NCI-H146 (cell line): ENCODE measurements at places on chromosomes 2 and 18.

DNA sequence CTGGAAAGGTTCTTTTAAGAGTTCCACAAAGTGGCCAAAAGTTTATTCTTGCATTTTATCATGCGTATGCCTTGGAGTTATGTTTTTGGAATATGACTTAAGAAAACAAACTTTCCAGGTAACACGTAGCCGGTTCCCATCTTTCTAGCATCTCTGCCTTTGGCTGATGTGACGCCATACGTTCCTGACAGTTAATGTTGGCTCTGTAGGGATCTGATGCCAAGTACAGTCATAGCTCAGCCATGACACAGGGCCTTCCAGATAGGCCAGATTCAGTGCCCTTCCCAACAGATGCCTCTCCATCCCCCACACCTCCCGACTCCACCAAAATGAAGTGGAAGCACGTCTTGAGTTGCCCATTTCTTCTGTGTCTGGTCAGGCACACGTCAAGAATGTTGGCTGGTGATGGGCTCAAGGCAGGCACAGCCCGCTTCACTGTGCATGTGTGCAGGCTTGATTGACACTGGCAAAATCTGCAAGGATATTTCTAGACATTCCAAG lies 51.0 kb upstream of the THOC1 start:
- DNase-seq, result no peak

- DNase-seq, result no peak
Measured at GRCh38 chr2:68673631-68674030, 30.3 kb downstream of the PROKR1 start.

DNA sequence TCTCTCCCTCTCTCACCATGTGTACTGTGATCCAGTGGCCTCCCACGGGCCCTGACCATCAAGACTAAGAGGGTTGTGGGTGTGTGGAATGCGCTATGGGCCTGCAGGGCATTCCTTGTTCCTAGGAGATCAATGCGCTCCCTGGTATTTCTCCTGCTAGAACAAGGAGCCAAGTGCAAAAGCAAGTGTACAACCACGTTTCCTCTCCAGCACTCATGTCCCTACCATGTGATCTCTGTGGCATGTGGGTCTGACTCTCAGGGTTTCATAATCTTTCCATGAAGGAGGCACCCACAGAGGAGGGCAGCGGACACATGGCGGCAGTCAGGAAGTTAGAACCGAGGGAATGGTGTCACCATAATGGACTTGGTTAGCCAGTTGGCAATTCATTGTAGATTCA lies 91.4 kb downstream of the MAPK4 start:
- DNase-seq, result no peak

DNA sequence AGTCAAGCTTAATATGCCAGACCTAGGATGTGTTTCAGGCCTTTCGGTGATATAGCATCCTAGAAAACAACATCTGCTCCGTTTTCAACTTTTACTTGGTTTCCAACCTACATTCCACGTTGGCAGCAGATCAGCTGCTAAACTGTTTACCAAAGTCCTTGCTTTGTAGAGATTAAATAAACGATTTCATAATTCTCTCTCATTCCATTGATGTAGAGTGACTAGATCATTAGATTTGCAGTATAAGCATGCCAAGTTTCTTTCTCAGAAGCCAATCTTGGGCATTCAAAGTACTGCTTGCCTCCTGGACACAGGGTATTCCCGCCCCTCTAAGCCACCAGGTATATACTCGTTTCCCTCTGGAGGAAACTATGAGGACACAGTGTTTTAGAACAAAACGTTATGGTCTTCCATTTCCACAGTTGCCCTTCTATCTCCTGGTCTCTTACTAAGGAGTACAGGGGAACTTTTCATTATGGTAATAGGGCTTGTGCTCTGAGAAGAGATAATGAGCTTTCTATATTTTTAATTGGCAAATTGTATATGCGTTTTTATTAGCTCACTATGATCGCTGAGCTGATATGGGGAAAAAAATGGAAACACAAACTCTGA lies 10.5 kb upstream of the INSIG2 start:
- no peak for DNase-seq

DNA sequence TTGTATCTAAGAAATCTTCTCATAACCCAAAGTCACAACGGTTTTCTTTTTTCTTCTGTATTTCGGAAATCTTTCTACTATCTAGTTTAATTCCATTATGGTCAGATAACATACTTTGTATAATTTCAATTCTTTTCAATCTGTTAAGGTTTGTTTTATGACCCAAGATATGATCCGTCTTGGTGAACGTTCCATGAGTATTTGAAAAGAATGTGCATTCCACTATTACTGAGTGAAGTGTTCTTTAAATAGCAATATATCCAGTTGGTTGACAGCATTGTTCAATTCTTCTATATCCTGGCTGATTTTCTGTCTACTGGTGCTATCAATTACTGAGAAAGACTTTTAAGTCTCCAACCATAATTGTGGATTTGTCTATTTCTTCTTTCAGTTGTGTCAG lies 414.5 kb downstream of the TNS1 start:
- no peak for DNase-seq

- no peak for DNase-seq
Measured at GRCh38 chr18:33034945-33035344, 262.1 kb upstream of the KLHL14 start.

- DNase-seq, result peak; percentile 5
Measured at GRCh38 chr2:181106229-181106628, 125.8 kb downstream of the UBE2E3 start.

- no peak for DNase-seq
Measured at GRCh38 chr2:69054431-69054830, 41.5 kb downstream of the ANTXR1 start.

- no peak for DNase-seq
Measured at GRCh38 chr2:74915743-74916142, 42.7 kb upstream of the POLE4 start.

DNA sequence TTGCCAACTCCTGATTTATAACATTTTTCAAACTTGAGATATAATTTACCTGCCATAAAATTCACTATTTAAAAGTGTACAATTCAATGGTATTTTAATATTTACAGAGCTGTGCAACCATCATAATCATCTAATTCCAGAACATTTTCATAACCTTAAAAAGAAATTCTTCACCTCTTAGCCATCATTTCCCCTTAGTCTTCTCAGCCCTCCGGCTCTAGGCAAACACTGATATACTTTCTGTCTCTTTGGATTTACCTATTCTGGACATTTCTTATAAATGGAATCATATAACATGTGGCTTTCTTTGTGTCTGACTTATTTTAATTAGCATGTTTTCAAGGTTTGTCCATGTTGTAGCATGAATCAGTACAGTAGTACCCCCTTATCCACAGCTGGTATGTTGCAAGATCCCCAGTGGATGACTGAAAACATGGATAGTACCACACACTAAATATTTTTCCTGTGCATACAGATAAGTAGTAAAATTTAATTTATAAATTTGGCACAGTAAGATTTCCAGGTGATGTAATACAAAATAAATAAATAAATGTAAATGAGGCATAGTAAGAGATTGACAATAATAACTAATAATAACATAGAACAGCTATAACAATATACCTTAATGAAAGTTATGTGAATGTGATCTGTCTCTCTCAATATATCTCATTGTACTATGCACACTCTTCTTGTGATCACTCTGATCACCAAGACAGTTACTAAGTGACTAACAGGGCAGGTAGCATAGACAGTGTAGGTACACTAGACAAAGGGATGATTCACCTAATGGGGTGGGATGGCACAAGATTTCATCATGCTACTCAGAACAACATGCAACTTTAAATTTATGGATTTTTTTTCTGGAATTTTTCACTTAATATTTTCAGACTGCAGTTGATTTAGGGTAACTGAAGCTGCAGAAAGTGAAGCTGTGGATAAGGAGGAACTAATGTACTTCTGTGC lies 73.1 kb downstream of the RAB3GAP1 start:
- no peak for DNase-seq

- no peak for DNase-seq
Measured at GRCh38 chr2:37205689-37206341, 9.5 kb downstream of the CEBPZOS start.

DNA sequence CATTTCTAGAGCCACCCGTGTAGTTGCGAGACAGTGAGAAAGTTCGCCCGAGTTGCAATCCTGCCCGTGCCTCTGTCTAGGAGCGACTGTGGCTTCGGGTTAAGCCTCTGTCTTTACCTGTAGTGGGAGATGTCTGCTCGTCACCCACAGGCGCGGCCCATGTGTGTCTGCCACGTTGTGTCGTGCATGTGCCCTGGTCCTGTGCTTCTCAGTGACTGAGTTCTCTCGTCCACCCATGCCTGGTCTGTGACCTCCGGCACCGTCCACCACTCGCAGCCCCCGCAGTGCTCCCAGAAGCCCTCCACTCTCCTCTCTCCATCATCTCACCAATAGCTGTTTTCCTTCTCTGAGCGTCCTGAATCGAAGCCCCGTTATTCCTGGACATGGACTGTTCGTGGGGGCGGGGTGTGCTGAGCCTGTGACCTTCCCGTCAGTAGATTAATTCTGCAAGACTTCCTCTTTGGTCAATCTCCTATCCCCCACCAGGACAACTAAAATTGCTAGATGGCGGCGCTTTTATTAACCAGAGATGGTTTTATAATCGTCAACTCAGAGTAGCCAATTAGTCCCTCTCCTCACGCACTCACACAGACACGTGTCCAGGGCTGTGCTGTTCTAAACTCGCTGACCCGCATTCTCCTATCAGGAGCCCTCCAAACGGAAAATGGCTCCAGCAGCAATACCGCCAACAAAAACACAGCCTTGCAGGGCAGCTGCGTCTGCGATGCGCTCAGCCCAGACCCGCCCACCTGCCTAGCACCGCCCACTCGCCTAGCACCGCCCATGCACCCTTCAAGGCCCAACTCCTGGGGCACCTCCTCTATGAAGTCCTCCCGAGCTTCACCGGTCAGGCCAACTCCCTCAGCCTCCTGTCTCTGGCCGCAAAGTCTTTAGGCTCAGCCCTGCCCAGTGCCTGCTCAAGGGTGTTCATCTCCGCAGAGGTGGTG lies 119.4 kb downstream of the TWIST2 start:
- DNase-seq, result no peak

DNA sequence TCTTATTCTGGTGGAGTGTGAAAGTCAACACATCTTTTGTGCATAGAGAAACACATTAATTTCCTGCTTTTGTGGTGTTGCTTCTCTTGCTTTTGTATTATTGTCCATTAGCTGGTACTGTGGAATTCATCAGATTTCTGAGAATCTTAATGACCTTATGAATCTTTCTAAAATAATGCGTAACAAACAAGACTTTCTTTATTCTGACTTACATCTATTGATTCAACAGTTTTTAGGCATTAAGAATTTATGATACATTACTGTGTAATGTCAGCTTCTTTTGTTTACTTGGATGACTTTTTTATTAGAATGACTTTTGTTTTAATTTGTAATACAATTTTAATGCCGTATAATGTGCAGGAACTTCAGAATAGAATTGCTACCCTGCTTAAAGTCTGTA lies 43.4 kb downstream of the RAB10 start:
- DNase-seq, result no peak

DNA sequence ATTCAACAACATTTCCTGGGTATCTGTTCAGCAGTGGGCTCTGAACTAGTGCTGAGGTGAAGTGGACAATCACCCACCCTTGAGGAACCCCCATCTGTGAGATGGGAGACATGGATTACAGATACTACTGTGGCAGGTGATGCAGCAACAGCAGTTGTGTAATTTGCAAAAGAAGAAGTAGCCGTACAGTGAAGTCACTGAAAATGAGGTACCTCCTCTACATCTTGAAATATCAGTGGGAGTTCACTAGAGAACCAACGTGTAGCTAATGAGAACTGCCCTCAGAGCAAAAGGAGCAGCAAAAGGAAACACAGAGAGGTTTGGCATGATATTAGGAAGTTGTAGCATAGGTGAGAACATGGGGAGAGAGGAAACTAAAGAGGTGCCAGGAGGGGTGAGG lies 41.3 kb downstream of the VSNL1 start:
- no peak for DNase-seq

DNA sequence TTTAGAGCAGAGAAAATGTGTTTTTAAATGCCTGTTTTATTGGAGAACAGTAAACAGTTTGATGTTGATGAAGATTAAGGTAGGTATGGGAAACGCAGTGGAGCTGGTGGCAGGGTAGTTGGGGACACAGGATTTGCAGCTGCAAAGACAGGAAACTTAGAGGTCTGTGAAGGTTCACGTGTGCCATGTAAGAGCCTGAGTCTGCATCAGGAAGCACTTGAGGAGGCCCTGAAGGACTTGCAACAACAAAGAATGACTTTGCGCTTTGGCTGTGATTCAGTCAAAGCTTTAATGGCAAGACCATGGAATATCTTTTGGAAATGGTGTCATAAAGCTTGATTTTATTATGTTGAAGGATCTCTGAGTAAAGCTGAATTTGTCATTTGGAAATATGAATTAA lies 347.6 kb upstream of the KCNJ3 start:
- DNase-seq, result no peak

DNA sequence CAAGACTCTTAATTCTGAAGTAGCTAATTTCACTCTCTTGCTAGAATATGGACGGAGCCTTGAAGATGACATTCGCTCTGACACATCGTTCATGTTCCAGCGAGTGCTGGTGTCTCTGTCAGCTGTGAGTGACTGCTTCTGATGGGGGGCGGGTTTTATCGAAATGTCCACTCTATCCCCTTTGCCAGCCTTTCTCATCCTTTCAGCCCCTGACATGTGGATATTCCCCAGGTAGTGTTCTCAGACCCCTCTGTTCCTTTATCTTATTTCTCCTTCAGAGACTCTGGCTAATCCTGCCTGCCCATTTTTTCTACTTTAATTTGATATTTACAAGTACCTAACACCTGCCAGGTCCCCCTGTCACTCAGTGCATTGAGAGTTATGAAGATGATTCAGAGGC lies 18.9 kb upstream of the GMCL1 start:
- no peak for DNase-seq

DNA sequence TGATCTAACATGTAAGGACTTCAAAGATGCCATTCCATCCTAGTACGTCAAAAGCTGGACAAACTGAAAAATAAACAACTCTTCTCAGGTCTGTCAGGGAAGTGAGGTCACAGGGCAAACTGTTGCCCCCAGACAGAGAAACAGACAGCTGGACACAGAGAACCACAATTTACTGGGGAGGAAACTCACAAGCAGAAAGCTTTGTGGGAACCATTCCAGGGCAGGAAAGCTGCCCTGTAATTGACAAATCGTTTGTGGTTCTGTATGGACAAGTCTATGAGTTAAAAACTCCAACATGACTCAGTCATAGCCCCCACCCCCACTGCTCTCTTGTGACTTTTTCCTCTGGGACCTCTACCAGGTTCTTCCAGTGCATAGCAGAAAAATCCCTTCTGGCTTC lies 28.4 kb downstream of the MCEE start:
- no peak for DNase-seq
